Renal cortex interstitium (tissue), 15 donors: ENCODE measurements at places on chromosomes 5 and 9.

DNA sequence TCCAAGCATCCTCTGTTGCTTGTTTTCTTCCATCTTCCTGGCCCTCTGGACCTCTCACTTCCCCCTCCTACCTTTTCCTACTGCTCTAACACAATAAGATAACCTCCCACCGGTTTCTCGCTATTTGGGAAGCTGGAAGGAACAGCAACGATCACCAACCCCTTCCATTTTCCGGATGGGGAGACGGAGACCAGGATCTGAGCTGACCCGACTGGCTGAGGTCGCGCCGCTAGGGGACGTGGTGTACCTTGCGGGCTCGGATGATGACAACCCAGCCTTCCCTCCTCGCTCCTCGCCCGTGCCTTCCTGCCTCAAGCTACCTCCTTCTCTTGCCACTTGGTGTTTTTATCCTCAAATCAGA, 1.9 kb downstream of the LPAR1 start:
- peak; percentile 20 for DNase-seq

DNA sequence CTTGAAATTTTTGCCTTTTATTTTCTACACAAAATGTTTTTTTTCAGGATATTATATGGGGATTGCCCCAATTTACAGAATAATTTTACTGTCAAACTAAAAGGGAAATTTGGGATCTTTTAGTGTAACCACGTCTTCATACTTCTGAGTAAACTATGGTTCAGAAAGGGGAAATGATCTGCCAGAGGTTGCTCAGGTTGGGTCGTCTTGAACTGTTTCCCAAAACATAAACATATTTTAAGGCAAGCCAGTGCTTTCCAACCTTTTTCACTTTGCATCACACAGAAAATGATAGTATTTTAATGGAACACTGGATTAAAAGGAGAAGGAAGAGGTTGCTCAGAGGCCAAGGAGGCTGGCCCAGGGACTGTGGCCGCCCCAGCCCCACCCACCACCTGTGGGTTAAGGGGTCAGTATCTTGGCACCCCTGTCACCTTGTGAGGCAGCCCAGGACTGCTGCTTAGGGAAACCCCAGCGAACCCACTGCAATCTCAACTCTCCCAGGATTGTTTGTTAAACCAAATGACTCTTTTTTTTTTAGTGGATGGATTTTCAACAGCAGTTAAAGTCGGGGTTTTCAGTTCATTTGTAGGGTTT, 142.7 kb upstream of the DHFR start:
- DNase-seq = no peak

- DNase-seq = no peak
Observed at GRCh38 chr5:159832073-159832472, 84.2 kb upstream of the ADRA1B start.

DNA sequence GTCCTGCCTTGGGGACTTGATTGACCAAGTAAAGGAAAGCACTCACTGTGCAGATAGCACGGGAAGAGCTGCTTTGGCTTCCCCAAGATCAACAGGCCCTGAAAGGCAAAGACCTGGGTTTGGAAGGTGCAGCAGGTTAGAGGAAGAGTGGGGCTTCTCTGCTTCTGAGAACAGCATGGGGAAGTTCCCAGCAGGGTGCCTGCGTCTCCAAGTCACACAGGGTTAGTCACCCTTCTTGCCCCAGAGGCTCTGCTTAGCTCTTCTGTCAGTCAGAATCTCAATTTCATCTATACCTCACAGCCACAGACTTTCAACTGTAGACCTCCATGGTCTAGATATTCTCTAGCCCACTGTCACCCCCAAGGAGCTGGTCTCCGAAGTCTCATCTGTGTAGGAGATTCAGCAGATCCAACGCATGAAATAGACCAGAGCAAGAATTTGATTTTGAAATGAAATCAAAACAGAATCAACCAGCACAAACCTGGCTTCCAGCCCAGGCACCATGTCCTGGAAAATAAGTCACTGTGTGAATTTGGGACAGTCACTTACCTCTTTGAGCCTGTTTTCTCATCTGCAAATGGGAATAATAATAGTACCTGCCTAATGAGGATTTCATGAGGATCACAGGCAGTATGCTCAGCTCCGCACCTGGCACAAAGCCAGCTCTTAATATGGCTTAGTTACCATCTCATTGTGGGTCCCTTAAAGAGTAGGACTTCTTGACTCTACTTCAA, 64.0 kb downstream of the SFXN1 start:
- no peak for DNase-seq

DNA sequence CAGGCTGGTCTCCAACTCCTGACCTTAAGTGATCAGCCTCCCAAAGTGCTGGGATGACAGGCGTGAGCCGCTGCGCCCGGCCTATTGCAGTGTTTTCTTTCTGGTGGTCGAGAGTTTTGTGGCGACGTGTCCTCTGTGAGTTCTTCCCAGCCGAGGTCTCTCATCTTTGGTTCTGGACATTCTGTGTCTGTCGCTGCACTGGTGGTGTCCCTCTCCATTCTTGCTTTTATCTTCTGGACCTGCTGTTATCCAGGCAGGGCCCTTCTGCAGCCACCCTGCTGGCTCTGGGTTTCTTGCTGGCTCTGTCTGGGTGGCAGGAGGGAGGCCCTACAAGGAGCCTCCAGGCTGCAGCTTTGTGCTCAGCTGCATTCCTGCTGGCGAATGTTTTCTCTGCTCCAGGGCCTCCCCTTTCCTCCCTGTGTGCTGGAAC, 49.1 kb upstream of the EXOC3 start:
- DNase-seq = no peak

GRCh38 chr5:116068028-116068632, 16.7 kb upstream of the COMMD10 start:
- DNase-seq = peak; percentile 43
